Gastrocnemius medialis (tissue), 4 donors: ENCODE measurements at places on chromosomes 6 and 20. TPM values are rescaled to one million over a fixed set of nuclear protein-coding genes. Genes with fewer than 3 reads are reported as not detected.

DNA sequence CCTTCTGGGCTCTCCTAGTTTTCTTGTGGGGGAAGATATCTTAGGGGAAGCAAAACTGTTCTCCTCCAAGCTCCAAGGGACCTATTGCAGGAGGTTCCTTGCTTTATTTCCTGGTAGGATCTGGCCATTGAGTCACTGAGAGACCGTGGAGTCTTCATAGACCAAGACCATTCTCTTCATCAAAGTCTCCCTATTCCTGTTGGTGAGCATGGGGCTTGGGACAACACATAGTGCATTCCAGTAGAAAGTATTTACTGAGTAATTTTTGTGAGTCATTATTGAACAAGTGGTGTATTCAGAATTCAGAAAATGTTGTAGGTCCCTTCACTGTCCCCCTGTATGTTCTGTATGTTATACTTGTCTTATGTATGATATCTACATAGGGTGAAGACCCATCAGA is 133.6 kb downstream of the CDH26 start:
- DNase-seq: no peak

The SFTA2 gene
- not detected for total RNA-seq

DNA sequence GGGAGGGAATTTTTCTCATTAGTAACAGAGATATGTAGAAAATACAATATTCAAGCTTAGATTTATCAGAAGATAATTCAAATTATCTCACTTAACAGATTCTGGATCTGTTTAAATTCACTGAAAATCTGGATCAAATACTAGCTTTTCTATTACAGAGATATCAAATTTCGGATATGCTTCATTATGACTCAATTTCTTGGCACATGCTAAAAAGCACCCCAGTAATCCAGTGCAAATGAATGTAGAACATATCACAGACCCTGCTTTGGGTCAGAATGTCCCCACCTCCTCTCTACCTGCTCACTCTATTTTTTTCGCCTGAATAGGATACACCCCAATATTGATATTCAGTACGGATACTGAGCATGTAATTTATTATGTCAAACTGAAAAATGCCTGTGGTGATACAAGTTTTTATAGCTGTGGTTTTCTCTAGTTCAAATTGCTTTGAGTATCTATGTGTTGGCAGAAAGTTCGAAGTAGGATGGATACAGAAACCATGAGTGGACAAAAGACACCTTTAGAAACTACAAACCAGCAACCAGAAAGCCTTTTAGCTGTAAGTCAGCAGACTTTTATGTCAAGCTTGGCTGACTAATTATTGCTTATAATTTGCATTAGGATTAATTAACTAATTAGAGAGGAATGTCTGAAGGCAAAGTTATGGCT is 290.0 kb downstream of the TFAP2B start:
- DNase-seq: no peak

DNA sequence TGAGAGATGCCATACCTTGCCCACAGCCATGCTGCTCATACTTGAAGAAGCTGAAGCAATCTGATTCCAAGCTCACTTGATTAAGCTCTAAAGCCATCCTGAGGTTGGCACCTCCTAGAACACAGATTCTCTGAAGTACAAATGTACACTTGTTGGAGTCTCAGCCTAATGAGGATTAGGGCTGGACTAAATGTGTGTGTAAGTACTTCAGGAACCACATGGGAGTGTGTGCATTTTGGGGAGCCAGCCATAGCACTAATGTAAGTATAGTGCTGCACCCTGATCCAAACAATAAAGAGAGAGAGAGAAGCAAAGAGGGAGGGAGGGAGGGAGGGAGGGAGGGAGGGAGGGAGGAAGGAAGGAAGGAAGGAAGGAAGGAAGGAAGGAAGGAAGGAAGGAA is 458.6 kb downstream of the MAFB start:
- no peak for DNase-seq

GRCh38 chr20:12883507-12883885 is 125.3 kb upstream of the SPTLC3 start:
- no peak for DNase-seq

- no peak for DNase-seq
Measured at GRCh38 chr6:146545581-146545980, 1.9 kb downstream of the RAB32 start.

DNA sequence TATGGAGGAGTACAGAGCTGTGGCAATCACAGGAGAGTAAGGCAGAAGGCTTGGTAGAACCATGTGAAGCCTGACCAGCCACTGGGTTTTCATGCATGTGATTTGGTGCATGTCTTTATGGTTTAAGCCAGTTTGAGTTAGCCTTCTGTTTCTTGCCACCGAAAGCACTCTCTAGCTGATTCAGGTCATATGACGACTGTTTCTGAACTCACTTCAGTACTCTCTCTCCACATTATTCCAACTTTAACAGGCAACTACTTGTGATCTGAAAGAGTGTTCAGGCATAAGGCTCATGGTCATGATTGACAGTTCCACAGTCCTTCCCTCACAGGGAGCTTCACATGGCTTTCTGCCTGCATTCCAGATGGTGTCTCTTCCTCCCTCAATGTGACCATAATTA is 63.3 kb upstream of the TAB2 start:
- no peak for DNase-seq

The CCDC170 gene
- not detected for total RNA-seq

The DNAH8 gene
- not detected for total RNA-seq

The EPHA7 gene
- 0.10 TPM for total RNA-seq

GRCh38 chr6:147768969-147769368 is 260.5 kb downstream of the SAMD5 start:
- no peak for DNase-seq

DNA sequence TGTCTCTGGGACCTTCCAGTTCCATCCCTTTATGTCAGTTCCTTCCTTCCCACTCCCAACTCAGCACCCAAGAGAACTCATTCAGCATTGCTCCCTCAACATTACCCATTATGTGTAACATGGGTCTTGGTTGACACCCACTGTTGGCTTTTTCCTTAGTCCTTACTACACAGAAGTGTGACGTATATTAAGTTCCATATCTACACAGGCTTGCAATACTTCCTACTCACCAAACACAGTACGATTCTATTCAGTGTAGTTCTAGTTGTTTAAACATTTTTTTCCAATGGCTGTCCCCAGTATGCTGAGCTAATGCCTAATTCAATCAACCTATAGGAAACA is 37.7 kb downstream of the ARHGAP18 start:
- DNase-seq: no peak

DNA sequence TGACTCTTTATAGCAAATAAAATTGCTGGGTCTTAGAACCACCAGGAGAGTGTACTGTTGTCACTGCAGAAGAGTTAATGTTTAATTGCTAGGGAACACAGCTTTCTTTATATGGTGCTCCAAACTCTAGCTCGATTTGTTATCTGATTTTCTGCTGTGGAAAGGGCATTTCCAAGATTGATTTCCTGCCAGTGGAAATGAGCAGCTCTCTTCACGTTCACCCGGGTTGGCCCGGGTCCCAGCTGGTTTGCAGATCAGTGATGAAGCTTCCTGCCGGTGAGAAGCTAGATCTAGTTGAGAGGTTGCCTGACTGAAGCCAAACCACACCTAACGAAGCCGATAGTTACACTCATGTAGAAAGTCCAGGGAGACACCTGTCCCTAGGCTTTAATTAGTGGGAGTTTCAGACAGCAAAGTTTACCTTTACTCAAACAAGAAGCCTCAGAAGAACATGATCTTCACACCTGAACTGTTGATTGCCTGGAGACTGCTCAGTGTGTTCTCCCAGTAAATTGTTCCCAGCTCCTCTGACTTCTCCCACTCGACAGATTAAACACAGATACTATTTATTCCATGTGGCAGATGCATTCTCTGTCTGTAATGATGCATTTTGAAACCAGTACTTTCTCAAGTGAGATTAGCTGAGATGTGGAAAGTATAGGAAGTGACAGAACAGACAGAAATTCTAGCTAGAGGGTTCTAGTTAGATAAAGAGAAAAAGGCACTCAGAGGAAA is 27.8 kb downstream of the PAQR8 start:
- no peak for DNase-seq

The GNAS-AS1 gene
- not detected for total RNA-seq
